Osteoblast (primary cell): ENCODE measurements at places on chromosomes 13 and 19. TPM values are rescaled to one million over a fixed set of nuclear protein-coding genes. Genes with fewer than 3 reads are reported as not detected.

CD79A gene
- 0.36 TPM in 1 of 2 replicates, not detected in the other for total RNA-seq

IQCN gene
- 2.5 and 3.5 TPM in 2 replicates for total RNA-seq

CABP5 gene
- total RNA-seq = not detected in 2 replicates

ERICH6B gene
- total RNA-seq = not detected in 2 replicates

PSG6 gene
- not detected in 2 replicates for total RNA-seq

DNA sequence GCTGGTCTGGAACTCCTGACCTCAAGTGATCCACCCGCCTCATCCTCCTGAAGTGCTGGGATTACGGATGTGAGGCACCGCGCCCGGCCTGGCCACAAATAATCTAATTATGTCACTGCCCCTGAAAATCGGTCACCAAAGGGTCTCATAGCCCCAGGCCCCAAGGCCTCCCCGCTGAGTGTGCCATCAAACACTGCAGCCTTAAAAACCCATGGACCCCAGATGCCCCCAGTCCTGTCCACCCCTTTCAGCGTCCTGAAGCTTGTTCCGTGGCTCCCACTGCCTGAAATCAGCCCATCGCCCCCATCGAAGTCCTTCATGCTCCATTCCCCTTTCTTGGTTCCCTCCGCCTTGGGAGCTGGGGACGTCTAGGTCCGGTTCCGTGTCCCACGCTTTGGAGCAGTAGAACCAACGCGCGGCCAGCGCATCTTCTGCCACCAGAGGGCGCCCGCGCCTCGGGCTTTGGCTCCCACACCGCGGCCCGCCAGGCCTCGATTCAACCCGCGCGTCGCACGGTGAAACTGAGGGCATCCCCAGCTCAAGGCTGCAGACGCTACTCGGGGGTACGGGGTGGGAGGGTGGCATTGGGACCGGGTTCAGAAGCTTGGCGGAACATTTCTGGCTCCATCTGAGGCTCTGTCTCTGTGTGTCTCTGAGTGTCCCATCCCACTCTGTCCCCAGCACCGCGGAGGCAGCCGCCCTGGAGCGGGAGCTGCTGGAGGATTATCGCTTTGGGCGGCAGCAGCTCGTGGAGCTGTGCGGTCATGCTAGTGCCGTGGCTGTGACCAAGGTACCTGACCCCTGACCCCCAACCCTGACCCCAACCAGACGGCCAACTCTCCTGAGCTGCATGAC is 3.5 kb downstream of the YJEFN3 start:
- DNase-seq = peak; percentile 99

- no peak for DNase-seq
These were observed 236.5 kb downstream of the DCLK1 start for GRCh38 chr13:35894636-35895035.

GRCh38 chr13:28490061-28490460 is 4.9 kb downstream of the FLT1 start:
- DNase-seq = no peak

DNA sequence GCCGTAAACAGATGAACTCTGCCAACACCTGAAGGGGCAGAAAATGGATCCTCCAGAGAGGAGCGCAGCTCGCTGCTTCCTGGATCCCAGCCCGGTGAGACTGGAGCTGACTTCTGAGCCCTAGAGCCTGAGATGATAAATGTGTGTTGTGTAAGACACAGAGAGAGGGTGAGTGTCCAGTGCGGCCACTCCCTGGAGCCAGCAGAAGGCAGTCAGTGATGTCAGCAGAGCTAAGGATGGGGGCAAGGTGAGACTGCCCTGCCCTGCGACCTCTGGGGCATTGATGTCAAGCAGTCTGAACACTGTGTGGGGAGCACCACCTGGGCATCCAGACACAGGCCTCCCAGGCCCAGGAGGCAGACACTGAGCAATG is 9.7 kb upstream of the SLC35E1 start:
- DNase-seq = peak; percentile 89

DNA sequence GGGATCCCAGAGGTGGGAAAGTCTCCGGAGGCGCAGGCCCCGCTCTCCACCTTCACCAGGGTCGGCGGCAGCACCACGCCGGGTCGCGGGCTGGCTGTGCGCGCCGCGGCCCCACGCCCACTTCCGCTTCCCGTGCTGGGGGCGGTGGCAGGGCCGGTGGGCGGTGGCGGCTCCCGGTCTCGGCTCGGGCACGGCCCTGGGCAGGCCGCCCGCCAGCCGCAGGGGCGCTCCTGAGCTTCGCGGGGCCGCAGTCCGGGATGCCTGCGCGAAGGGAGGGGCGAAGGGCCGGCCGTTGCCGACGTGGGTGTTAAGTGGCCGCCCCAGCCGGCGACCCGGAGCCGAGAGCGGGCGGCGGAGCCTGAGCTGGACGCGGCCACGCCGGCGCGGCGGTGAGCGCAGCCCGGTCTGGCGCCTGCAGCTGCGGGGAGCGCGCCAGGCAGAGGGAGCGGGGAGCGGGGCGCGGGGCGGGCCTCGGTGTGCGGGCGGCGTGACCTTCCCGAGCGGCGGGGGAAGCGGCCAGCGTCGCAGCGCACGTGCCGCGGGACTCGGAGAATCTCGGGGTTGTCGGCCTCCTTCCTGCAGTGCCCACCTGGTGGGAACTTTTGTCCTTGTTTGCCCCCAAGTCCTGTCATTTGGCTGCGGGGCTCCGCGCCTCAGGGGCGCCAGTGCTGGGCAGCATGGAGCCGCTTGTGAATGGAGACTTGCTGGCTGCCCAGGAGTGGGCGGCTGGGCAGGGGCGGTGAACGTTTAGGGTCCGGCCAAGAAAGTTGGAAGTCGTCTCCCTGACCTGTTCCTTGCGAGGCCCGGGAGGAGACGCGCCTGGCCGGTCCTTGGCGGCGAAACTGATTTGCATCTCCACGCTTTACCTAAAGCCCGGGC is at the start of gene SLC25A15:
TSS of gene SLC25A15 (plus strand) at position 337 of the 879 bp plus-strand sequence. CDS start 3,616 bp downstream, outside the sequence.
- DNase-seq = peak; percentile 99

DNA sequence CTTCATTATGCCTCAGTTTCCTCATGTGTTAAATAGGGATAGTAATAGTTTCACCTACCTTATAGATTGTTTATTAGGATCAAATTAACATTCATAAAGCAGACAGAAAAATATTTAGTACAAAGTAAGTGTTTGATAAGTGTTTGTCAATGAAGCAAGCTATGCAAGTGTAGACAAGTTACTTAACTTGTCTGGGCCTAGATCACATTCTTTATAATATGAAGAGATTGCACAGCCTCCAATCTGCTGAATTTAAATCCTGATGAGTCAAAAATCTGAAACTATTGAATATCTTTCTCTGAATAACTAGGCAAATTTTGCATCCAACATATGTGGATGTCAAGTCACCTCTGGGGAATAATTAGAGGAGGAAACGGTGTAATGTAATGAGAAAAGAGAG is 170.5 kb downstream of the MZT1 start:
- peak; percentile 9 for DNase-seq

- DNase-seq = peak; percentile 77
These were observed 10.9 kb downstream of the GNA15 start for GRCh38 chr19:3146677-3147100.

GRCh38 chr19:42480335-42481095 is 37.8 kb upstream of the CXCL17 start:
- peak; percentile 71 for DNase-seq

DNA sequence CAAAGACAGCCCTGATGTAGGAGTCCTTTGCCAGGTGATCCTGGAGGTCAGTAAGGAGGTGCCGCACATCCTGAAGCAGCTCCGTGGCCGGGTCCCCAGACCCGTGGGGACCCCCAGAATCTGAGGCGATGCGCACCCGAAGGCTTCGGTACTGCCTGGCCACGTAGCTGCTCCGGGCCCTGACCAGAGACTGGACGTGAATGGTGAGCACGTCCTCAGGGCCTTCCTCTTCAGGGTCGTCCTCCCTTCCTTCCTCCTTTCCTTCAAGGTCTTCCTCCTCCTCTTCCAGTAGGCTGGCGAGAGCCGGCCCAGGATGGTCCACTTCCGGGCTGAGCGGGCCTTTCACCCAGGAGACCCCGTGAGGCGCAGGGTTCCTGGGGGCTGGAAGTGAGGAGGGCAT is 7.5 kb downstream of the RINL start:
- peak; percentile 65 for DNase-seq

GRCh38 chr13:33394294-33394932 is 108.9 kb upstream of the STARD13 start:
- DNase-seq = no peak

DNA sequence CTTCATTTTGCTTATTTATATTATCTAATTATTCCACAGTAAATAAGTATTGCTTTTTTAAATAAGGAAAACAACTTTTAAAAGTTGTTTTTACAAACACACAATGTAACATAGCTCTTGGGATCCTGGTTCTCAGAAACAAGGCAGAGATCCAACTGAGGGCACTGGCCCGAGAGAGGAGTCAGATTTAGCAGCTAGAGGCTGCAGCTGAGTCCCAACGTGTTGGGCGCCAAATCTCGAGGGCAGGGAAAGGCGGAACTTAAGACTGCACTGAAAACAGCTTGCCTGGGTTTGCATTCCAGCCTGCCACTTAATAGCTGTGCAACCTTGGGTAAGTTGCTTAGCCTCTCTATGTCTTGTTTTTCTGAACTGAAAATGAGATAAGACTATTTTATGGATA is 16.4 kb upstream of the WASF3 start:
- no peak for DNase-seq

DNA sequence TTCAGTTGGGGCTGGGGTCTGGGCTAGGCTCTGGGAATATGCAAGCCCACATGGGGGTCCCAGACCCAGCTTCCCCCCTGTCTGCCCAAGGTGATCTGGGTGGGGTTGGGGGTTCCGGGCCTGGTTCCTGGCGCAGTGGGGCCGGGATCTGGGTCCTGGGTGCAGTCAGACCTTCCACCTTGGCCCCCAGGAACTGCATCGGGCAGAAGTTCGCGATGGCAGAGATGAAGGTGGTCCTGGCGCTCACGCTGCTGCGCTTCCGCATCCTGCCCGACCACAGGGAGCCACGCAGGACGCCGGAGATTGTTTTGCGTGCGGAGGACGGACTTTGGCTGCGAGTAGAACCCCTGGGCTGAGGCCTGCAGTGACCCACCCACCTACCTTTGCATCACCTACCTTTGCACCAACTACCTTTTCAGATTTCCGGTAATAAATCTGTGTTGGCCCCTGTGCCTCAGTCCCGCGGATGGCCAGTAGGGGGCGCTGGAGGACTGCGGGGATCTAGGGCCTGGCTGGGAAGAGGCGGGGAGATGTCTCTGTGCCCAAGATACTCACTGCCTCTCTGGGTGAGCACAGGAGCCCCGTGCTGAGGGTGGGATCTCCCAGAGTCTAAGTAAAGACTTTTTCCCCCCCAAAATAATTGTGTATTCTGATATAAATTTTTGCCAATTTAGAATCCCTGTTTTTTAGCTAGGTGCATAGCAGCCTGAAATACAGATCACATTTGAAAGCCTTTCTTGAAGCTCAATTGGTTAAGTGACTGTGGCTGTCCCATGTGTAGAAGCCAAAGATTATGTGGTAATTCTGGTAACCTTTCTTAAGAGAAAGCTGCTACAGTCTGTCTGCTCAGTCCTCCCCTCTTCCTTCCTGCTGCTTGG is 11.5 kb upstream of the CYP4F3 start:
- peak; percentile 94 for DNase-seq

DNA sequence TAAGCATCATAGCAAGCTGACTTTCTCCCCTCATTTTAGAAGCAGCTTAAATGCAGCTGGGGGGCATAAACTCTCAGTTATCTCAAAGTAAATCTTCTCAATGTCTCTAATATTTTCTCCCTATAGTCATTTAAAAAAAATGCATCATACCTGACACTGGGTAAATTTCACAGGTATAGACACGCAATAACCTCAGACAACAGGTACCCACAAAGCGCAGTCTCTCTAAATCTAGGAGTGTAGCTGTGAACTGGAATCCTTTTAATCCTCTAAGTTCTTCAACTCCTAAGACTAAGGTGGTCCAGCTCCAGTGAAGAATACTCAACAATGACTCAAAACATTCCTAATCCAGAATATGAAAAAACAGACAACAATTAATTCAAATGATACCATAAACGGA is 141.2 kb downstream of the MYCBP2 start:
- DNase-seq = no peak

- DNase-seq = no peak
These were observed 64.3 kb downstream of the OLFM4 start for GRCh38 chr13:53092931-53093330.

DNA sequence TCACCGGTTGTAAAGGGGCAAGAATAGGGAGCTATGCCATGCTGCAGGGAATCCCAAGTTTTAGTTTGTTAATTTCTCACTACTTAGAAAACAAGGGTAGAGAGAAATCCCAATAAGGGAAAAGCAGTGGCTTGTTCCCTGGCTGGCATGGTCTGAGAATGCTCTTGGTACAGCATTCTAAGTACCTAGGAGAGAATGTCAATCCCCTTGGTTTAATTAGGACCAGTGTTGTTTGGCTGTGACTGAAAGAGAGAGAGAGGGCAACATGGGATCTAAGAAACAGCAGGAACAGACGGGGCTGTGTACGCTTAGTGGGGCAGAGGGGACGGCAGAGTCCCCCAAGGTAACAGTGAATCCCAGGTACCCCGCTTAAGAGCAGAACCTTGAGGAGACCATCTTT is 228.8 kb downstream of the PCDH9 start:
- no peak for DNase-seq

GRCh38 chr19:35088131-35088913 is 27.3 kb upstream of the FXYD3 start:
- DNase-seq = peak; percentile 98

GRCh38 chr13:49023431-49023830 is 47.7 kb downstream of the FNDC3A start:
- DNase-seq = peak; percentile 93

DNA sequence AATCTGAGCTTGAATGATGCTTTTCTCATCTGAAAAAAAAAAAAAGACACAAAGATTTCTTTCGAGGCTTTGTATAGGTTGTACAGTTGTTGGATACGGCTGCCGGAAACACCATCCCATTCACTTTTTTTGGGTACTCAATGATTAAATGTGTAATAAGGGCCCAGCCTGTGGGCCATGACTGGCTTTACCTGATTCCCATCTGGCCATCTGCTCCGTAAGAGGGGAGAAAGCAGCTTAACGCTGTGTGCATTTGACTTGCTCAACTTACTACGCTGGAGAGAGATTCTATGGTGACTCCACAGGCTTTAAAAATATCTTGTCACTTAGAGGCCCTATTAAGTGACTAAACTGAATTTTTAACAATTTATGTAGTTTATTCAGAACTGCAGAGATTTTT is 731 bp downstream of the ZNF558 start:
- no peak for DNase-seq
